NB4 (cell line): ENCODE measurements at places on chromosomes 6 and 20.
A peak's percentile ranks its signal among the peaks of the same experiment; 100 is the strongest.

- no peak for DNase-seq
These were observed 102.6 kb upstream of the DUSP22 start for GRCh38 chr6:189676-190075.

GRCh38 chr20:62345681-62346370 is 21.3 kb downstream of the LAMA5 start:
- no peak for DNase-seq

DNA sequence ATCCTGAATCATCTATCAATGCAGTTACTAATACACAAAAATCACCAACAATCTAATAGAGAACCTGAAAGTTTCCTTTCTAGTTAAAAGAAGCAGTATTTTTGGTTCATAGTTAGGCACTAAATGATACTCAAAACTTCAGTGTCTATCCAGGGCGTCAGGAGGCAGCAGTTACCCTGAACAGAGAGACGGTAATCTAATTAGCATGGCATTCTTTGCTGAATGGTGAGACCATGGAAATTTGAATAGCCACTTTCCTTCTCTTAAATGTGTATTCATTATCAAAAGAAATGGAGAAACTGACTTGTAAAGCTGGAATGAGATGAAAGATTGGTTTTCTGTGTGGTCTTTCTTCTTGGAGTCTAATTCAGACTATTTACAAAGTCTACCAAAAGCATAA is 146.6 kb upstream of the BMP5 start:
- no peak for DNase-seq

- no peak for DNase-seq
These were observed 34.3 kb upstream of the TNFRSF21 start for GRCh38 chr6:47344022-47344421.

DNA sequence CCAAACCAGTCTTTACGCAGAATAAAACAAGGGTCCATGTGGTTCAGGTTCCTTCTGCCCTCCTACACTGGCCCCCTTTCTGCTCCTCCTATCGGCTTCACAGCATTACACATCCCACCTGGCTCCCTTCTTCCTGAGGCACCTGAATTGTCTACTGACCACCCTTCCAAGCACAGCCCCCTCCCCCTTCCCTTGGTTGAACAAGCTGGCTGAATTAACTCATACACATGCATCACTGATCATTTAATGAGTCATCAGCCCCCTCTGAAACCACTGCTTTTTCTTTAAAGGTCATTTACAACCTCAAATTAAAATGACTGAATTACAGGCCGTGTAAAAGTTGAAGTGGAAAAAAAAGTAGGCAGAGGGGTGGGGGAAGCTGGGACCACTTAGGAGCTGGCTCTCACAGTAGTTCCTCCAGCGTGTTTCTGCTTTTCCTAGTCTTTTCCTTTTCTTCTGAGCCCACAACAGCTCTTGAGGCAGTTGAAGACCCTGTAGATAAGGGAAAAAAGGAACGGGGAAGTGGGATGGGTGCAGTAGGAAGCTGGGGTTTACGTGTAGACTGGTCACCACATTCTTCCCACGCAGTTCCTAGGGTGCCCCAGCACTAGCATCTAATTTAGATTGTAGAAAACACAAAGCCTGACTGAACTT is 67.6 kb downstream of the FYN start:
- DNase-seq = peak; percentile 62

DNA sequence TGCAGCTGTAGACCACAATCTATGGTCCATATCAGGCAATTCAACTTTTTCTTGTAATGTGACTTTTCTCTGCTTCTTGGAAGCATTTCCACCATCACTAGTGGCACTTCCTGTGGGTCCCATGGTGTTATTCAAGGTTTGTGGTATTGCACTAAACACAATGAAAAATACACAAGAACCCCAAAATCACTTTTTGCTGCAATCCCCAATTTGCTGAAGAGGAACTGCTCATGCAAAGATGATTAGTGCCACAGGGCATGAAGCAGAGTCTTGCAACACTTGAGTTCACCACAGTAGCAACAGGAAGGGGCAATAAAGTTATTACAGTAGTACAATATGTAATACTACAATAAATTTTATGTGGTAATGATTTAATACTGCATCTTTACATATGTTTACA is 16.8 kb upstream of the TAAR1 start:
- peak; percentile 32 for DNase-seq

DNA sequence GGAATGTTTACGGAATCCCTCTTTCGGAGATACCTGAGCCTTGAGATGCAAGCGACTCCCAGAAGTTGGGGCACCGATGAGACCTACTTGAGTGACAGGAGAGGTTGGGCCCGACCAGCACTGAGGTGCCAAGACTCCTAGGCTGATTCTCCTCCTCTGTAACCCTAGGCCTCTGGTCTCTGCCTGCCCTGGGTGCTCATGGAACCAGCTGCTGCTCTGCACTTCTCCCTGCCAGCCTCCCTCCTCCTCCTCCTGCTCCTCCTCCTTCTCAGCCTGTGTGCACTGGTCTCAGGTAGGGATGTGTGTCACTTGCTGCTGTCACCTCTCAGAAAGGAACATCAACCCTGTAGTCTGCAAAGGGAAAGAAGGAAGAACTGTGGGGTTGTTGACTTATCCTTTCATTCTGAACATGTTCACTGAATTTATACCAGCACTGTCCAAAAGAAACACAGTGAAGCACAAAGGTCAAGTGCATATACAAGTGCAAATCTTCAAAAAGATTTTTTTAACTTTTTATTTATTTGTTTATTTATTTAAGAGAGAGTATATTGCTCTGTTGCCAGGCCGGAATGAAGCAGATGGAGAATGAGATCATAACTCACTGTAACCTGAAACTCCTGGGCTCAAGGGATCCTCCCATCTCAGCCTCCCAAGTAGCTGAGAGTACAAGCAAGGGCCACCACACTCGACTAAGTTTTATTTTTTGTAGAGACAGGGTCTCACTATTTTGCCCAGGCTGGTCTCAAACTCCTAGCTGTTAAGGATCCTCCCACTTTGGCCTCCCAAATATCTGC is 913 bp downstream of the BTN2A2 start:
- DNase-seq = peak; percentile 18

- DNase-seq = no peak
These were observed 113.6 kb downstream of the RFX6 start for GRCh38 chr6:116990679-116991078.

DNA sequence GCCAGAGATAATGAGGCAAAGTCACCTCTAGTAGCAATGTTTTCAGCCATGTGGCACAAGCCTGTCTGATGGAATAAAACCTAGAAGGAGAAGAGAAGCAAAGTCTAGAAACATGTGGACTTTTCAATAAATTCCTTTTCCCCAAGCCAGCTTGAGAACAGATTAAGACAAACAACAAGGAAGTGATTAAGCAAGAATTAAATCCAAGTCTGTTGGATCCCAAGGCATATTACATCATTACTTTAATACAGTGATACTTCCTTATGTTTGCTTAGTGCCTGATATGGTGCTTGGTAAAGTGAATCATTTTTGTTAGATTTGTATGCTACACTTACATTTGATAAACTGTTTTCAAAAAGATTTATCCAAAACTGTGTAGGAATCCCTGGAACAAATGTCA is 260.3 kb upstream of the FAM83B start:
- DNase-seq = no peak

- DNase-seq = no peak
These were observed 70.1 kb upstream of the LOC128125822 start for GRCh38 chr6:63502156-63502555.

GRCh38 chr6:130453230-130453629 is 87.4 kb downstream of the TMEM200A start:
- no peak for DNase-seq

GRCh38 chr20:764255-764654 is 4.0 kb downstream of the SLC52A3 start:
- DNase-seq = no peak

GRCh38 chr6:53302678-53303360 is 45.9 kb downstream of the ELOVL5 start:
- DNase-seq = no peak

DNA sequence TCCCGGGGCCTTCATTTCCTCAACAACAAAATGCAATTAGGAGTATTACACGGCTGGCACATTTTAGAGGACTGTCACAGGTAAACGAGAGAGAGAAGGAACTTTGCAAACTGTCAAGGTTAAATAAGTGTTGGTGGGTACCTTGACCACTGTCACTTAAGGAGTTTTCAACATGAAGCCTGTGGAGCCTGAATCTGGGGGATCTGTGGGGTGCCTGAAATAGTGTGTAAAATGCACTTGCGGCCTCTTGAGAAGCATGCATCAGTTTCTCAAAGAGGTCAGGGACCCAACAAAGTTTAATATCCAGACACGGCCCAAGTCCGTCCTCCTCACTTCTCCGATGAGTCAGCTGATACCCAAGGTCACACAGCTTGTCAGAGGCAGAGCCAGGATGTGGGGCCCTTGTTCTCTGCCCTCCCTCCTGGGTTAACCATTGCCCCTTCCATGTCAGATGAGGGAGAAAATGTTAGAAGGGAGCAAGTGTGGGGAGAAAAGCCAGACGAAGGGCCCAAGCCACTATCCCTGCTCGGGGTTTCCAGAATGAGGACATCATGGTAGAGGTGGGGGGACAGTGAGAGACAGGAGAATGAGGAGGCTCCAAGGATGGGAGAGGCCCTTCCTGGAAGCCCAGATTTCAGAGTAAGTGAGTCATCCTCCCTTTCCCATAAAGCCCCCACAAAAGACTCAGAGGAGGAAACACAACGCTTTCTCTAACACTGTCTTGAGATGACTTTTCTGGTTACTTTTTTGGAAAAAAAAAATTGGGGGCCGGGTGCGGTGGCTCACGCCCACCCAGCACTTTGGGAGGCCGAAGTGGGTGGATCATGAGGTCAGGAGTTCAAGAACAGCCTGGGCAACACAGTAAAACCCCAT is 42.2 kb downstream of the C6orf132 start:
- no peak for DNase-seq

GRCh38 chr6:119830494-119831295 is 481.1 kb upstream of the MAN1A1 start:
- DNase-seq = no peak

GRCh38 chr6:104404377-104404776 is 455.3 kb downstream of the HACE1 start:
- DNase-seq = no peak

- no peak for DNase-seq
These were observed 21.7 kb upstream of the SMIM26 start for GRCh38 chr20:18545566-18545965.

- no peak for DNase-seq
These were observed 54.3 kb upstream of the STX16 start for GRCh38 chr20:58596750-58597248.

DNA sequence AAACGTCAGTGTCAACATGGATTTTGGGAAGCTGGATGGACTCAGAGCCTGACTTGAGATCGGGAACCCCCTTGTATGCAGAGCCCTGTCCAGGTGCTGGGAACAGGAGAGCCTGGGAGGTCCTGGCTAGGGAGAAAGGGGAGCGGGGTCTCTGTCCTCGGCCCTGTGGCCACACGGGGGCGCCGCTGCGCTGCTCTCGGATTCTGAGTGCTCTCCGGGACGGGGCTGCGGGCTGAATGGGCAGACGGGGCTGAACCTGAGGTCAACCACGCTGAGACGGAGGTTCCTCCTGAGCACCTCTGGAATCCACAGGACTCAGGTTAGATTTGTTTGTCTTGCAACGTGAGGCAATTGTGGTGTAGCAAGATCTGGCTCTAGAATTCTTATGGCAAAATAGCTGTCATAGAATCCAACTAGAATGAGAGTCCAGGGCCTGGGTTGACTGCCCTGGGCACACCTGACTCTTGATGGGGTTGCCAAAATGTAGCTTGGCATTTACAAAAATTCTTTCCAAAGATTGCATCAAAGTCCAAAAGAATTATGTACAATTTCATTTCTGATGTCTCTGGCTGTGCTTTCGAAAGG is 20.6 kb upstream of the HLA-F start:
- DNase-seq = peak; percentile 64

GRCh38 chr6:25863360-25863759 is 10.7 kb downstream of the SLC17A3 start:
- no peak for DNase-seq

DNA sequence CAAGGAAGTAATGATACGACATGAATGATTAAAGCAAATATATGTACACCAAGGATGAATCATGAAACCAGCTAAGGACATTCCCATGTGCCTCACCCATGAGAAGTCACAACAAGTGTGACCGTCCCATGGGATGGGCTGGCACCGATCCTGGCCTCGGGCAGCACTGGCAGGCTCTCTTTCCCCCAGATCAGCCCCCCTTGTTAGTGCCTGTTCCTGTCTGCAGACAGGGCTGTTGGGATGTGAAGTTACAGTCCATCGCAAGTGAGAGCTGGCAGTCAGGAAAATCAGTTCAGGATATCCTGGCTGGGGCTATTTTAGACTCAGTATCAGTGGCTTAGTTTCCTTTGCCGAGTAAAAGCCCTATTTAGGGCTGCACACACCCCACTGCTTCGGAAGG is 129.2 kb upstream of the SNX9 start:
- DNase-seq = no peak

DNA sequence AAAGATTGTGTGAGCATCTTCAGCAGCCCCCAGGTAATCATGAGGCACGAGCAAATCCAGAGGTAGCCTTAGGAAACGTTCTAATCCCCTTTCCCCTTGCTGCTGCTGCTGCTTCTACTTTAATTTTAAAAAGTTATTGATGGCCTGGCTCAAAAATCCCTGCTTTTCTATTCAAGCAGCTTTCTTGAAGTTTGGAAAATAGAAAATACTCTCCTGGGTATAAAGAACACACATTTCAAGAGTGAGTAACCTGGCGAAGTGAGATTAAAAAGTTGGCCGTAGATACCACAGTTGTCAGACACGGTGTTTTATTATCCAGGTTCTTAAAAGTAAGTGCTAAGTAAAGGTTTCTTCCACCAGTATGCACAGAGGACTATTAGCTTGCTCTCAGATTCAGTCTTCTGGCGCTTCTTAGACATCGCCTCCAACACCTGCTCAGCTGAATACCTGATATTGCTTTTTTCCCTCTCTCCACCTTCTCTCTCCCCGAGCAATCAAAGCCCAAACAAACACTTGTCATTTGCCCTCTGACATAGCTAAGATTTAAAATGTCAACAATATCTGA is 150.7 kb downstream of the EDN3 start:
- no peak for DNase-seq

- peak; percentile 37 for DNase-seq
These were observed 216.1 kb downstream of the FOXA2 start for GRCh38 chr20:22368235-22368634.

GRCh38 chr6:135675862-135676261 is 175.6 kb upstream of the PDE7B start:
- peak; percentile 62 for DNase-seq

DNA sequence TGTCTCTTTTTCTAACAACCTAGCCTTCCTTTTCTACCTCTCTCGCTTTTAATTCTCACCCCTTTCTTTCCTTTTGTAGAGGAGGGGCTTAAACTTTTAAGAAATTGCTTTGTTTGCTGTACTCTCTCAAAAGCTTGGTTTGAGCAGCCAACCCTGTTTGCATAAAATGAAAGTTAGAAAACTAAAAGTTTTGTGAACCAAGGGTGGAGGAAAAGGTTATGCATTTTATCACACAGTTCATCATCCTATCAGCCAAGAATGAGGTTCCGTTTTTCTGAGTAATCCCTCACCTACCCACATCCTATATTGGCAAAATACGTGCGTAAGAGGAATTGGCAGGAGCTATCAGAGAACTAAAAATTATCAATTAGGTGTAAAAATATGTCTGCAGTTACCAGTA is 42.8 kb upstream of the LOC128125822 start:
- DNase-seq = no peak

- no peak for DNase-seq
These were observed 469.7 kb downstream of the CDKAL1 start for GRCh38 chr6:21003780-21004541.
